ENCODE measurements at places on chromosomes 5 and 9.

- no peak for DNase-seq
These were observed 5.1 kb upstream of the CLINT1 start for GRCh38 chr5:157864067-157864466.

DNA sequence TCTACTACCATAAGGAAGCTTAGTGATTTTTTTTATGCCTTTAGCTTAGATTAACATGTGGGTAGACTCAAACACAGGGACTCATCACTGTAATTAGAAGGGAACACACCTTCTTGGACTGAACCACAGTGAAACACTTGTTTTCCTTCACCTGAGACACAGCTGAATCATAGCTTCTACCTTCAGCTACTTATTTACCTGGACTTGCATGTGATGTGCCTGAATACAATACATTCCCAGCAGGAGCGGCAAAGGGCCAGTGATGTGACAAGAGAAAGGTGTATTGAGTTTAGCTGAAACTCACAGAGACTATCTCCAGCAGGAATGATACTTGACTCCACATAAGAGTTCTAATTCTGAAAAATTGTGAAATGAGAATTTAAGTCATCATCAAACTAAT, 37.8 kb downstream of the GRAMD2B start:
- no peak for DNase-seq

GRCh38 chr5:37814699-37815098, 25.1 kb downstream of the GDNF start:
- no peak for DNase-seq

DNA sequence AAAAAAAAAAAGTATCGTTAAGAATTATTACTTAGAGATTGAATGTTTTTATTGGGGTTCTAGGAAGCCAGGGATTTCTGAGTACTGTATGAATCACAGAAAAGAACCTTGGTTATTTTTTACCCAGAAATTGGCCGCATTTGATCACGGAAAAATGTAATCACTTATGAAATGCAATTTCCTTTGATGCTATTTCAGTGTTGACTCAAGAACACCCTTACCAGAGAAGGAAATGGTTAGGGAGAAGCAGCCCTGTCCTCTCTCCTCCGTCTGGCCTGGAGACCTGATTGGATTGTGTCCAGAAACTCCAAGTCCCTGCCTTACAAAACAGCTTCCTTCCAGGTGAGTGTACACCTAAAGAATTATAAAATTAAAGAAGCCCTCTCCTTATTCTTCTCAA, 116.7 kb downstream of the MED10 start:
- DNase-seq = no peak

DNA sequence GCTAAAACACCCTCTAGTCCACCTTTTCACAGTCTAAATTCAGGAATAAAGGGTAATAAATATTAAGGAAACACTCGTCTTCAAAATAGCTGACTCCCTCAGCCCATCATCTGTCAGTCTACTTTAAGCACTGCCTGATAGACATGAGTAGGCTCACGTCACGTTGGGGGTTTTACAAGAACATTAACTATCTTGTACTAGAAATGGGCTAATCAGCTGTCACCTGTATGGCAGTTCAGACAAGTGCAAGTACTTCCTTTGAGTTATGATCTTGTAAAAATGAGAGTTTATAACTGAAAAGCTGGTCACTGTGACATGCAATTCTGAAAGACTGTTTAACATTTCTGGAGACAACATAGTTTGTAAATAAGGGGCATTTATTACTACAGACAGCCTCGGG, 936.7 kb upstream of the CTNND2 start:
- DNase-seq = no peak

- no peak for DNase-seq
These were observed 14.4 kb downstream of the BRD3 start for GRCh38 chr9:134053401-134053871.

- DNase-seq = no peak
These were observed 562.4 kb upstream of the CLINT1 start for GRCh38 chr5:158421319-158421718.

DNA sequence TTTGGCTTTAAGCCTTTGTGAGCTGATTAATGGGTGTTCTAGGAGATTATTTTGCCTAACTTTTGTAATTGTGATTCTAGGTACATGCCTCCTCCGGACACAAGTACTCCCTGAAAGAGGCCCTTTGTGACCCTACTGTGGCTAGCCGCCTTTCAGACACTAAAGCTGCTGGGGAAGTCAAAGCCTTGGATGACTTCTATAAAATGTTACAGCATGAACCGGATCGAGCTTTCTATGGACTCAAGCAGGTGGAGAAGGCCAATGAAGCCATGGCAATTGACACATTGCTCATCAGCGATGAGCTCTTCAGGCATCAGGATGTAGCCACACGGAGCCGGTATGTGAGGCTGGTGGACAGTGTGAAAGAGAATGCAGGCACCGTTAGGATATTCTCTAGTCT, 13.6 kb downstream of the ITGA1 start:
- no peak for DNase-seq

GRCh38 chr9:1216532-1216931, 166.4 kb downstream of the DMRT2 start:
- DNase-seq = no peak

DNA sequence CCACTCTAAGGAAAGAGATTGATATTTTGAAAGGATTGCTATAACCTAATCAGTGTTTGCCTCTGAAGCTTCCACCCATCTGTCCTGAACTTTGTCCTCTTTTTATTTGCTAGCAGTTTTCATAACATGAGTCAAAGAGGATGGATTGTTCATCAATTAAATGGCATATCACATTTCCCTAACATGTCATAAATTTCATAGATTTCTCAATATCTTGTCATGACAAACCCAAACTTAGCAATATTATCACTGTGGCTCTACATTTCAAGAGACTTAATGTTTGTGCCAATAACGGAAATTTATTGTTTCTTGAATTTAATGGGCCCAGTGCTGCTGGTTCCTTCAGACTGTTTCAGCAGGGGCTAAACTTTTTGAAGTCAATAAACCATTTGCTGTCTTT, 330.3 kb downstream of the CAAP1 start:
- no peak for DNase-seq

DNA sequence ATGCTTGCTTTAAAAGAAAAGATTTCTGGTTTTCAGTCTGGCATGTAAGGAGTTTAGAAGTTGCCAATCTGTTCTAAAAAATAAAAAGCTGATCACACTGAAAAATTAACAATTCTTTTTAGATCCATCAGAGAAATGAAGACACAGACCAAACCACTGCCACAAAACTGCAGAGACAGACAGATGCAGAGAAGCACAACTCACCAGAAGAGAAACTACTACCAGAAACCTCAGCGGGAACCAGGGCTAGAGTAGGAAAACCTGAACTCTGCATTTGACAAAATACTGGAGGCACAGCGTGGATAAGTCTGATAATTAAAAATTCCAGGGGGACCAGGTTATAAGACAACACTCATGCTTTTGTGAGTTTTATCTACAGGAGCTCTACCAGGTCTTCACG, 28.8 kb downstream of the FBXL17 start:
- DNase-seq = no peak

GRCh38 chr9:21097817-21098216, 20.1 kb upstream of the IFNB1 start:
- no peak for DNase-seq

DNA sequence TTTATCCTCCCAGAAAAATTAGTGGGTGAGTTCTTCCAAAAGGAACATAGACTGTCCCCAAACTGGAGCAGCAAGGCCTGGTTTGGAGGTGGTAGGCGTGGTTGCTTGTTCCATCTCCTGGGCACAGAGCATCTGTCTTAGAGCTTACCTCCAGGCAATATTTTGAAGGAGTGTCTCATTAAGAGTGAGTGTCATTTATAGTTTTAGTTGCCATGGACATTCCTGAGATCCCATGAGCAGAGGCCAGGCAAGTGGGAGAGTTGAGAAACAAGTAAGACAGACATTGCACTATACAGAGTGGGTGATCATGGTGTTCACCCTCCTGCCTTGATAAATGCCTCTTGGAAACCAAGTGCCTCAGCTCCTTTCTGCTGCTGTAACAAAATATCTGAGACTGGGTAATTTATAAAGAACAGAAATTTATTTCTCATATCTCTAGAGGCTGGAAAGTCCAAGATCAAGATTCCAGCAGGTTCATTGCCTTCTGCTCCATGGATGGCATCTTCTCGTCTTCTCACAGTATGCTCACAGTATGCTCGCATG, 68.5 kb downstream of the KIAA1958 start:
- DNase-seq = no peak

DNA sequence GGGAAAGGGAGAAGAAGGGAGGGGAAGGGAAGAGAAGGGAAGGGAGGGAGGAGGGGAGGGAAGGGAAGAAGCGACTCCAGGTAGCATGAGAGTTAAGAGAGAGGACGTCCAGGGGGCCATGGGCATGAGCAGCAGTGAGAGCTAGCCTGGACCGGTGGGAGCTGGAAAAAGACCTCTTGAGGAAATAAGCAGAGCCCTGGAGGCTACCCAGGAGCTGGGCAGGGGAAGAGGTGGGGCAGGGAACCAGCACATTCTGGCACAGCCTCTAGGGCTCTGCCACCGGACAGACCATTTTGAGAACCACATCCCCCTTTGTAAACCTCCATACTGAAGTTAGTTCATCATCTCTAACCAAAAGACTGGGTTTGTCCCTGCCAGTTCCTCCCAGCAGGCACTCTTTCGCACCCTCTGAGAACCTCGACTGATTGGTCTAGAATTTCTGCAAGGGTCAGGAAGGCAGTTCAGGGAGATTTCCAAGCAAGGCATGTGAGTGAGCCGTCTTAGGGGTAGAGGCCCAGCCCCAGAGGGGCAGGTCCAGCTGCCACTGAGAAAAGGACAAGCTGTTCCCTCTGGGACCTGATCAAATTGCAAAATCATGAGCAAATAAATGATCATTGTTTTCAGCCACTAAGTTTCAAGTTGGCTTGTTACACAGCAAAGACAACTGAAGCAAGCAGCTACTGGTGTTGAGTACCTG, 11.6 kb downstream of the NAIF1 start:
- DNase-seq = no peak

- no peak for DNase-seq
These were observed 8.9 kb upstream of the SMIM32 start for GRCh38 chr5:136201870-136202269.

DNA sequence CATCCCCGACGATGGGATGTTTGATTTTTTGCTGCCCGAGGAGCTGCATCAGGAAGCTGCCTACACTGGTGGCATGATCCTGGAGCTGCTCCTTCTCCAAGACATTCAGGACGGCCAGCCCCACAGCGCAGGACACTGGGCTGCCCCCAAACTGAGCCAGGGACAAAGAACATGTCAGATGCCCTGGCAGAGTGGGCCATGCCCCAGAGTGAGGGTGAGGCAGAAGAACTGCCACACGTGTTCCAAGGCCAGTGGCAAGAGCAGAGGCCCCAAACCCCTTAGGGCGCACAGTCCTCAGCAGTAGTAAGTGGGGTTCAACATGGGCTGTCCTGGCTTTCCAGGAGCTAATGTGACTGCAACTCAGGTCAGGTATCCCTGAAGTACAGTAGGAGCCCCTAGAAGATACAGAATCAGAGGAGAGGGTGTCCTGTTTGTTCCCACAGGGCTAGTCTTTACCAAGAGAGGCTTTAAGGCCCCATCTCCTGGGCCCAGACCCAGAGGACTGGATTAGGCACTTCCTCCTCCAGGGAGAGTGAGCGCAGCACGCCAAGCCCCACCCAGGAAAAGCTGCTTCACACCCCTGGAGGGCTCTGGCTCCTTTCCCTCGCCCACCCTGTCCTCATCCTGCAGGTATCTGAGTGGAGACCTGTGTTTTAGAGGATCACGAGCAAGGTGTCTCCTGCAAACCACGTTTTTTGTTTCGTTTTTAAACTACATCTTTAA, 11.1 kb downstream of the HNRNPAB start:
- no peak for DNase-seq

DNA sequence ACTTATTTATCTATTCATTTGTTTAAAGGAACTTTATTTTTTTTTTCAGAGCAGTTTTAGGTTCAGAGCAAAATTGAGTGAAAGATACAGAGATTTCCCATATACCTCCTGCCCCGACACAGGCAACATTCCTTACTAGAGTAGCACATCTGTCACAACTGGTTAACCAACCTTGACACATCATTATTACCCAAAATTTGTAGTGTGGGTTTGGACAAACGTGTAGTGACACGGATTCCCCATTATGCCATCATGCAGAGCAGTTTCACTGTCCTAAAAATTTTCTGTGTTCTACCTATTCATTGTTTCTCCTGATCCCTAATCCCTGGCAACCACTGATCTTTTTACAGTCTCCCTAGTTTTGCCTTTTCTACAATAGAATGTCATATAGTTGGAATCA, 57.3 kb upstream of the LHFPL2 start:
- DNase-seq = no peak

GRCh38 chr5:79938468-79938867, 52.6 kb downstream of the MTX3 start:
- no peak for DNase-seq

- DNase-seq = no peak
These were observed 86.7 kb downstream of the GPR21 start for GRCh38 chr9:123120131-123120530.

DNA sequence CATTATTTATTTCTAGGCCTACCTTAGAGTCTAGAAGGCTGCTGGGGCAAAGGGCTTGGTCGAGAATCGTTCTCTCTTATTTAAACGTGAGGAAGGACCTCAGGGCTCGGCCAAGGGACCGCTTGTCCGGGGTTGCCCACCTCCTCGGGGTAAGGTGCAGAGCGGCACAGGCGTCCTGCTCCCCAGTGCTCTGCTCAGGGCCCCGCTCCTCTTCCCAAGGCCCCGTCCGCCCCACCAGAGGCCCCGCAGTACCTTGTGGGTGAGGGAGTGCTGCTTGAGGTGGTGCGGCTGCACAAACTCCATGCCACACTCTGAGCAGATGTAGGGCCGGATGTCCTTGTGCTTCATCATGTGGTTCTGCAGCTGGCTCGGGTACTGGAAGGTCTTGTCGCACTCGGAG, 47.3 kb downstream of the ZNF366 start:
- DNase-seq = no peak

- DNase-seq = no peak
These were observed 83.9 kb upstream of the HSPA9 start for GRCh38 chr5:138659121-138659520.

- no peak for DNase-seq
These were observed 3.6 kb downstream of the AK1 start for GRCh38 chr9:127873886-127874285.

DNA sequence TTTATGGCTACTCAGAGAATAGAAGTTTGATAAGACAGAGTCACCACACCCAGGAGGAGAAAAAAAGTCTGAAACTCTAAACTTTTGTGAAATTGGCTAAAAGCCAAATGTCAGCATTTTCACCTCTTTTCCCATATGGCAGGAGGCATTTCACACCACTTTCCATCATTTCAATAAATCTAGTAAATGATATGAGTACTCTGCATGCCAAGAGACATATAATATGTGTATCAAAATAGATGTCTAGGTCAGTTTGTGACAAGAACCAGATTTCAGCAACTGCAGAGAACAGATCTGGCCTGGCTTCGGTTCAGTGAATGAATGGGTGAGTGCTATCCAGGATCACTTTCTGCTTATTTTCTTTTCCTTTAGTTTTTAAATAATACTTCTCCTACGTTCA, 470.8 kb downstream of the ENC1 start:
- DNase-seq = no peak
